ENCODE measurements at places on chromosomes 12 and 14.
A peak's percentile ranks its signal among the peaks of the same experiment; 100 is the strongest.

DNA sequence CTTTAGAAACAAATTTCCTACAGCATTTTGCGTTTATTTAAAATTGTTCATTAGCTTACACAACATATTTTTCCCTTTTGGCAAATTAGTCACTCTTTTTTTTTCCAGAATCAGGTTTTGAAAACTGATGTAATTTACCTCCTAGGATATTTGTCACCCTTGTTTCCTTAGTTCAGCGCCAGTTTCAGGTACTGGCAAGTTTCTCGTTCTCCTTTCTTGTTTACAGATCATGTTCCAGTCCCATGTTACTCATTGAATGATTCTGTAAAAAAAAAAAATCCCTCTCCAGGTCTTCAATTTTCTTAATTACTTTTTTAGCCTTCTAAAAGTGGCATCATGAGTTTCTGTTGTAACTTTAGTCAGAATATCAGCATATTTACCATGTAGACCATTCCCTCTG is 2.7 kb downstream of the PPP4R4 start:
- no peak for DNase-seq
- H3K27me3 ChIP-seq: peaks cover 49% of the 10 kb centered on the region
- H3K27ac ChIP-seq: no peak overlapping the region
- H3K4me1 ChIP-seq: peaks cover 31% of the 10 kb centered on the region
- no peak overlapping the region for H3K4me3 ChIP-seq

DNA sequence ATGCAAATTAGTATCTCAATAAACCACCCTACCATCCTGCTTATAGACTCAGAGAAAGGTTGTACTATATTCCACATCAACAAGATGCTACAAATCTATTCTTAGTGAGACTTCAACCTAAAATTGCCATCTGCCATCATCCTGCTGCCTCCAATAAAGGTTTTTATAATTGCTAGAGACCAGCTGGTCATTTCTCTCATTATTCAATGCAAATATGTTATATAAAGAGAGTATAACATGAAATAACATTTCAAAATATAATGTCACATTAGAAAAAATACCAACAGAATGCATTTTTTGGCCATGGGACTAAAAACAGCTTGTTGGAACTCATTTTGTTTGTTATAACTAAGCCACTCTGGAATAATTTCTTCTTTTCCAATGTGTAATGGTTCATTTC is 247.3 kb downstream of the LRIG3 start:
- DNase-seq: no peak
- H3K4me1 ChIP-seq: no peaks in the 10 kb centered on the region
- no peaks in the 10 kb centered on the region for H3K36me3 ChIP-seq

DNA sequence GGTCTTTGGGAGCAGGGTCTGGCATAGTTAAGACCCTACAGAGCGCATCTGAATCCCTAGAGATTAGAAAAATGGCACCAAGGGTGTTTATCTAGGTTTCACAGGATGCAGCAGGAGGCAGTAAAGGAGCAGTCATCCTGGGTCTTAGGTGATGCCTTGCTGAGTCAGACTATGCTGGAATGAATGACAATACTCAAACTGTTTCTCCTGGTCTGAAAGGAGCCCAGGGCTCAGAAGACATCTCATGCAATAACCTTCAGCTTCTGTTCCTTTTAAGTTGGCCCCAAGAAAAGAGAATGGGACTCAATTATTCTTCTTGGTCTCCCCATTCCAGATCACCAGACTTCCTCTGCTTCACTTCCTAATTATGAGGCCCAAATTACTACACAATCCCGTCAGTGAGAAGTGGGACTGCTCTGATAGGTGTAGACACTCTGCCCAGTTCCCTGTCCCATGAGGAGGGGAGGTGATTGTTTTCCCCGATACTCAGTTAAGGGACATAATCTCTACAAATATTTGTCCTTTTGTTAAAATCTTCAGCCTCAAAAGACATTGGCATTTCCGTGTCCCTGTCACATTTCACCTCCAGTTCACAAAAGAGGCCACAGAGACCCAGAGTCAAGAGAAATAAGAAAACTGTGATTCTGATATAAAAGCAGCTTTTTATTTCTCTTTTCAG is 14.8 kb upstream of the APOF start:
- peaks cover 7% of the 10 kb centered on the region for H3K27me3 ChIP-seq
- H3K27ac ChIP-seq: no peak overlapping the region
- no peaks in the 10 kb centered on the region for H3K36me3 ChIP-seq
- H3K4me1 ChIP-seq: no peaks in the 10 kb centered on the region
- DNase-seq: no peak

GRCh38 chr12:89636776-89637160 is 71.9 kb downstream of the ATP2B1 start:
- no peaks in the 10 kb centered on the region for H3K27me3 ChIP-seq
- no peak overlapping the region for H3K27ac ChIP-seq
- H3K4me3 ChIP-seq: no peak overlapping the region
- H3K4me1 ChIP-seq: peaks cover 12% of the 10 kb centered on the region
- DNase-seq: no peak

- no peak overlapping the region for H3K4me3 ChIP-seq
- H3K36me3 ChIP-seq: peaks cover 3% of the 10 kb centered on the region
- no peak for DNase-seq
- peaks cover 10% of the 10 kb centered on the region for H3K4me1 ChIP-seq
- H3K27ac ChIP-seq: no peak overlapping the region
Measured at GRCh38 chr12:31796270-31796951, 67.6 kb upstream of the AMN1 start.

DNA sequence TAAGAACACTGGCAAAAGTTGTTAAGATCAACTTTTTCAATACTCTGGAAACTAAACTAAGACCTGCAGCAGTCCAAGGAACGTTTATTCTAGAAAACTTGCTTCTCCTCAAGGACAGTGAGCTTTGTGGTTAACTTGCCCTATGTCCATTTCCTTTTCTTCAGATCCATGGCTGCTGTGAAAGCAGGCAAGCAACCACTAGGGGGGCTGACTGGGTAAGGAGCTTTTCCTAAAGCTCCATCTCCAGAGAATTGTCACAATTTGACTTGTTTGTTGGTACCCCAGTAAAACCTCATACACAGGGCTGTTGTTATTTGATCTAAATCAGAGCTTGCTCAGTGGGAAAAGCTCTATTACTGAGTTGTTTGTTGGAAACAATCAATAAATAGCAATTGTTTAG is 10.1 kb upstream of the RPL10L start:
- H3K27ac ChIP-seq: no peak overlapping the region
- H3K36me3 ChIP-seq: no peaks in the 10 kb centered on the region
- no peaks in the 10 kb centered on the region for H3K27me3 ChIP-seq
- no peaks in the 10 kb centered on the region for H3K4me1 ChIP-seq
- no peak for DNase-seq

DNA sequence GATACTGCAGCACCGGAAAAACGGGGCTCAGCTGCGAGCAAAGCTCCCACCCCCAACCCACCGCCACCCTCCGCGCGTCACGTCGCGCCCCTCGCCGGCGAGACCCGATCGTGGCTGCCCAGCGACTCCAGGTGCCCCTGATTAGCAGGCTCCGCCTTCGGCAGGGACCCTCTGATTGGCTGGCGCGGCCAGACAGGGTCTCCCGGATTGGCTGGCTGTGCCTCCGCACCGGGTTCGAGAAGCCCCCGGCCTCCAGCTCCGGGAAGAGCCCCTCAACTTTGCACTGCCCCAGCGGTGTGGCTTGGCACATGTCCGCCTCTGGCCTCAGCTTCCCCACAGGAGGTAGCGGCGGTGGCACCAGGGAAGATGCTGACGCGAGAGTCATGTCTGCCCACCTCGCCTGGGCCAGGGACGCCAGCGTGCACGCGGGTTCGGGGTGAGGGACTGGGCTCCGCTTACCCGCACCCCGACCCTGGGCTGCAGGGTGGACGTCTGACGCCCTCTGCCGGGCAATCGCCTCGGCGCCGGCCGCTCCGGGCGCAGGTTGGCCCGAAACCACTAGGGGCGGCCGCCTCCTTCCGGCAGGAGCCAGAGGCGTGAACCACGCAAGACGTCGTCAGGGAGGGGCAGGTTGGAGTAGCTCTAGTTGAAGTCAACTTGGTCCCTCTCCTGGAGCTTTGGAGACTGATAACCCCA is 498 bp upstream of the RHOF start:
- peak overlapping the region; percentile 84 for H3K4me3 ChIP-seq
- peaks cover 62% of the 10 kb centered on the region for H3K36me3 ChIP-seq
- no peaks in the 10 kb centered on the region for H3K27me3 ChIP-seq
- peak overlapping the region; percentile 94 for H3K27ac ChIP-seq
- peak; percentile 96 for DNase-seq
- H3K4me1 ChIP-seq: peaks cover 57% of the 10 kb centered on the region

GRCh38 chr14:91090743-91091142 is 23.1 kb upstream of the DGLUCY start:
- DNase-seq: no peak
- no peaks in the 10 kb centered on the region for H3K36me3 ChIP-seq
- H3K4me3 ChIP-seq: no peak overlapping the region

GRCh38 chr14:103692159-103692558 is 23.1 kb downstream of the XRCC3 start:
- no peak overlapping the region for H3K27ac ChIP-seq
- DNase-seq: no peak
- H3K4me1 ChIP-seq: no peaks in the 10 kb centered on the region
- no peaks in the 10 kb centered on the region for H3K27me3 ChIP-seq

DNA sequence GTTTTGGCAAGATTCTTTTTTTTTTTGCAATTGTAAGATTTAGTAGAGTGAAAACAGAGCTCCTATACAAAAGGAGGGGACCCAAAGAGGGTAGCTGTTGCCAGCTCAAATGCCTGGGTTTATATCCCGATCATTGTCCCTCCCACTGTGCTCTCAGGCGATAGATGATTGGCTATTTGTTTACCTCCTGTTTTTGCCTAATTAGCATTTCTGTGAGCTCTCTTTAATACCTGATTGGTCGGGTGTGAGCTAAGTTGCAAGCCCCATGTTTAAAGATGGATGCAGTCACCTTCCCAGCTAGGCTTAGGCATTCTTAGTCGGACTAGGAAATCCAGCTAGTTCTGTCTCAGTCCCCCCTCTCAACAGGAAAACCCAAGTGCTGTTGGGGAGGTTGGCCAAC is 1.9 kb downstream of the EXOC3L4 start:
- no peak for DNase-seq
- no peak overlapping the region for H3K4me3 ChIP-seq
- no peaks in the 10 kb centered on the region for H3K36me3 ChIP-seq
- H3K27me3 ChIP-seq: peaks cover 3% of the 10 kb centered on the region

GRCh38 chr12:89280833-89281538 is 71.3 kb downstream of the DUSP6 start:
- peak overlapping the region; percentile 79 for H3K27ac ChIP-seq
- H3K27me3 ChIP-seq: no peaks in the 10 kb centered on the region
- no peak for DNase-seq
